GDM1 (cell line): ENCODE measurements at places on chromosomes 5 and 9.

DNA sequence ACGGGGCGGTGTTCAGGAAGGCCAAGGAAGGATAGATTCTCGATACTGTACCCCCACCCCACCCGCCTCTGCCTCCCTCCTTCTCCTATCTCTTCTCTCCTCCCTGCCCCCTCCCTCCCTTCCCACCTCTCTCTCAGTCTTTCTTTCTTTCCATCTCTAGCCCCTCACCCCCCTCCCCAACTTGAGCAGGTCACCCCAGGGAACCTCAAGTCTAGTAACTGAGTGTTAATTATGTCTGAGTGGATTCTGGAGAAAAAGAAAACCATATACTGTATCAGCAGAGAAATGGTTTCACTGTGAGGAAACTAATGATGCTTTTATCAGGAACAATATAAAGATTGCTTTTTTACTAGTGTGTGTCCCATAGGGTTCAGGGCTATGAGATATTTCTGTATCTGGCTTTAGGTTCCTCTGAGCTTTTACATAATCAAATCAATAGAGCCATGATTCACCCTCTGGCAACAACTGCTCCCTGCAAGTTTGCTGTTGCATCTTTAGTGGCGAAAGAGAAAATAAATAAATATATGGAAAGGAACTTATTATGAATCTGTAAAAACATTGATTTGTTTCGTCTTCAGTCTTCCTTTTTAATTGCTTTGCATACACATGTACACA lies 639.7 kb downstream of the CCDC171 start:
- no peak for DNase-seq

- no peak for DNase-seq
These were observed 4.4 kb upstream of the QSOX2 start for GRCh38 chr9:136249877-136250559.

DNA sequence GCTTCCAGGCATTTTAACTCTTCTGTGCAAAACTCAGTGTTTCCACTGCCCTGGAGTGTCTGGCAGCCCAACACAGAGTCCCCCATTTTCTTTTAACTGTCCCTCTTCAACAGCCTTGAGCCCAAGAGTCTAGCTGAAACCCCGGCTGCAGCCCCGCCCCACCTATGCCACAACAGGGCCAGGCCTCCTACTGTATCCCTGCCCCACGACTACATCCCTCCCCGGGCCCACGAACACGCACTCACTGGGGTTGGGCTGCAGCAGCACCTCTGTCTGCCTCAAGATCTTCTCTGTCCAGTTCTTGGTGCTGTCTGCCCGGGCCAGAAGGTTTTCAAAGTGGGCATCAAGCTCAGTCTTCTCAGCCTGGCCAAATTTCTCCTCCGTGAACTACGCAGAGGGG lies 6.1 kb downstream of the SH3GLB2 start:
- no peak for DNase-seq

DNA sequence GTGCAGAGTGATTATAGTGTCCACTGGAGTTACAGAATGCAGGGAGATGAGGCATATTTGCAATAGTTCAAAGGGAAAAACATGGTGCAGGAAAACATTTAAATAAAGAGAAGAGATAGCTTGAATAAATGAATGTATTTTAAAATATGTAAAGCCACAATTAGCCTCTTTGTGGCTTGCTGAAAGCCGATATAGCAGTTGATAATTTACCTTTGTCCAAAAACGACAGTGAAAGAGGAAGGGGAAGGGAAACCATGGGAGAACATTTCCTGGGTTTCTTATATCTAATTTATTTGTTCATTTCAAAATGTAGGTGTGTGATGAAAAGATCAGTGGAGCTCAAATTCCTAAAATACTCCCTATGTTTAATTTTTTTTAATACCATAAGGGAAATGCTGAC lies 156.1 kb downstream of the DENND1A start:
- no peak for DNase-seq

GRCh38 chr5:95564450-95564849 lies 9.5 kb downstream of the ARSK start:
- DNase-seq = no peak

DNA sequence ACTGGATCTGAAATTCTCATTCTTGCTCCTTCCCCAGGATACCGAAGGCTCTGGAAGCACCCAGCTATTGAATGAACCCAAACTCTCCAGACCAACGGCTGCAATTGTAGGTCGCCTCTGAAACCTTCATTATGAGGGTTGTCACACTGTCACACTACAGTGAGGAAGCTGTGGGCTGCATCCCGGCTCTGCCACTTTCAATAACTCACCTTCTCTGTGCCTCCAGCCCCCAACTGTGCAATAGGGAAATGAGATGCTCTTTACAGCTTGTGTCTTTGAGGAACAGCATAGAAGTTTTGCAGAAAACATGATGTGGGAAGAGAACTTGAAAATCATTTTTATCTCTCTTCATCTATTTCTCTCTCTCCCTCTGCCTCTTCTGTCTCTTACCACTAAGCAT lies 69.6 kb upstream of the TGFBR1 start:
- DNase-seq = no peak

GRCh38 chr9:126501383-126502331 lies 112.1 kb upstream of the LMX1B start:
- DNase-seq = no peak

DNA sequence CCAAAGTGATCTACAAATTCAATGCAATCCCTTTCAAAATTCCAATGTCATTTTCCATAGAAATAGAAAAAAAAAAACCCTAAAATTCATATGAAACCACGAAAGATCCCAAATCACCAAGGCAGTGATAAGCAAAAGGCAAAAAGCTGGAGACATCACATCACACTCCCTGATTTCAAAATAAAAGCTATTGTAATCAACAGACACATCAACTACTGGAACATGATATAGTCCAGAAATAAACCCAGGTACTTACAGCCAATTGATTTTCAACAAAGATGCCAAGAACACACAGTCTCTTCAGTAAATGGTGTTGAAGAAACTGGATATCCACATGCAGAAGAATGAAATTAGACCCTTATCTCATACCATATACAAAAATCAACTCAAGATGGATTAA lies 224.0 kb downstream of the WDR70 start:
- DNase-seq = no peak

GRCh38 chr9:124477648-124478285 lies 27.5 kb downstream of the ADGRD2 start:
- DNase-seq = no peak

- no peak for DNase-seq
These were observed 23.3 kb upstream of the F2R start for GRCh38 chr5:76692651-76693050.

- DNase-seq = no peak
These were observed 123.6 kb downstream of the TEX10 start for GRCh38 chr9:100229136-100229535.

DNA sequence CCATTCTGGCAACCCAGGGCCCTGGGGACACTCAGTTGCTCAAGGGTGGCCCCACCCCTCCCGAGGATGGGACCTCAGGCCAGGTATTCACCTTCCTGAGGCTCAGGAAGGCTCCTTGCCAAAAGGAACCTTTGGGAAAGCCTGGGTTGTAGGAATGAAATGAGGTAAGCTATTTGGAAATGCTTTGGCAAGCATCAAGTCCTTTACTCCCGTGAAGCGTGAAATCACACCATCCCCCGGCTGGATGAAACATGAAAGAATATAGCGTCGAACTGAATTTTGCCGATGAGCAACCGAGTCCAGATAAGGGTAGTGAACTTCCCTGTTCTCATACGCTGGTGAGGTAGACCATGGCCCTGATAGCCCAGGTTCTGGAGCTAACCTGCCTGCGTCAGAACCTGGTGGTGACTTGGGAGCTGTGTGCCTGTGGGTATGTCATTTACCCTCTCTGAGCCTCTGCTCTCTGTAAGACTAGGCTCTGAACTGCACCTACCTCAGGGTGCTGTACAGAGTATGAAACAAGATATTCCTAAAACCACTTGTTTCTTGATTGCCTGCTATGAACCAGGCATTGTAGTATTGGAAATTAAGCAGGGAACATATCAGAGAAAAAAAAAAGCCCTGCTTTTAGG lies 105.3 kb upstream of the BOD1 start:
- DNase-seq = no peak
